ENCODE measurements at places on chromosomes 3 and 15. TPM values are rescaled to one million over a fixed set of nuclear protein-coding genes. Genes with fewer than 3 reads are reported as not detected.

SLC30A4 gene
- total RNA-seq, result 11.6 TPM

ECE2 gene
- total RNA-seq, result not detected

CPNE9 gene
- not detected for total RNA-seq

CRYGS gene
- total RNA-seq, result 1.3 TPM

MGA gene
- 29.1 TPM for total RNA-seq

ADPRH gene
- total RNA-seq, result 3.7 TPM

CHL1 gene
- total RNA-seq, result not detected

GXYLT2 gene
- 11.6 TPM for total RNA-seq

CCR3 gene
- not detected for total RNA-seq

ATP13A5 gene
- not detected for total RNA-seq

ASB14 gene
- total RNA-seq, result not detected
